Activated naive CD4-positive, alpha-beta T cell (primary cell): ENCODE measurements at places on chromosomes 13 and 19.

- DNase-seq, result no peak
Observed at GRCh38 chr13:110334256-110334655, 27.2 kb downstream of the COL4A2 start.

- no peak for DNase-seq
Observed at GRCh38 chr13:90156390-90156789, 1191.1 kb upstream of the MIR17HG start.

DNA sequence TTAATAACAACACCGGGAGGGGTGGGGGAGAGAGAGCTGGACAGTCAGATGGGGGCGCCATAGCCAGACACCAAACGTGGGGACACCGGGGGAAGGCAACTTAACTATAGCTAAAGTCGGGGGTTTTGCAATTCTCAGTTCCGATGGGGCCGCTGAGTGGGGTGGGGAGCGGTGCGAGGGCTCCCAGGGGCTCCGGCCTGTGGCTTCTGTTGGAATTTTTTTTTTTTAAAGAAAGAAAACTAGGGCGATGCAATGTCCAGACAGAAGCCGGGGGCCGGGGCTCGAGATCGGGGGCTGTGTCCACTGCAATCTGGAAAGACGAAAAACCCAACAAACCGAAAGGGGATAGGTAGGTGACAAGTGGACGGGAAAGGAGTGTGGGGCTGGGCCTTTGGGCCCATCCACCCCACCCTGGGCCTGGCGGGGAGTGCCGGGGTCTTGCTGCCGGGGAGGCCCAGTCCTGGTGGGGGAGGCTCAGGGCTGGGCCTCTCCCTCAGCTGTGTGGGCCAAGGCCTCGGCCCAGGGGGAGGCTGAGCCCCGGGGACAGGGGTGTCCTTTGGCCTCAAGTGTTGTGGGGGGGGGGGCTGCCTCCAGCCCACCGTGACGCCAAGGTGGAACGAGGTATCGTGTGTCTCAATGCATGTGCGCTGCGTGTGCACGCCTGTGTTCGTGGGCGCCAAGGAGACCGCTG lies 17.3 kb downstream of the PRKCSH start:
- no peak for DNase-seq

- no peak for DNase-seq
Observed at GRCh38 chr19:29610213-29610573, 4.1 kb downstream of the POP4 start.

DNA sequence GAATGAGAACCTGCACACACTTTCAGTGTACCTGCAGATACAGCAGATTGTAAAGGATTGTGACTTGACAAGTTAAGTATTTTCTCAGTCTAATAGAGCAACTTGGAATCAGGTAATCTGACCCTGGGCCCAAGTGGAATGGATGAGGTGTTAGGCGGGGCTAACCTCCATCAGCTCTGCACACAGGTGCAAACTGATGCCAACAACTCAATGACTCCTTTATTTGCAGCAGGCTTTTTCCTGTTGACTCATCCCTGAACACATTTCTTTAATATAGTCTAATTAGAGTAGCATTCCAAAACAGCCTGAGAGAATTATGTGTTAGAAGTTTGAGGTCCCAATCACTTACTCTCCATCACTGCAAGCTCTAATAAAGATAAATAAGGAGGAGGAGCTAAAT lies 48.8 kb downstream of the TPT1 start:
- DNase-seq, result no peak

DNA sequence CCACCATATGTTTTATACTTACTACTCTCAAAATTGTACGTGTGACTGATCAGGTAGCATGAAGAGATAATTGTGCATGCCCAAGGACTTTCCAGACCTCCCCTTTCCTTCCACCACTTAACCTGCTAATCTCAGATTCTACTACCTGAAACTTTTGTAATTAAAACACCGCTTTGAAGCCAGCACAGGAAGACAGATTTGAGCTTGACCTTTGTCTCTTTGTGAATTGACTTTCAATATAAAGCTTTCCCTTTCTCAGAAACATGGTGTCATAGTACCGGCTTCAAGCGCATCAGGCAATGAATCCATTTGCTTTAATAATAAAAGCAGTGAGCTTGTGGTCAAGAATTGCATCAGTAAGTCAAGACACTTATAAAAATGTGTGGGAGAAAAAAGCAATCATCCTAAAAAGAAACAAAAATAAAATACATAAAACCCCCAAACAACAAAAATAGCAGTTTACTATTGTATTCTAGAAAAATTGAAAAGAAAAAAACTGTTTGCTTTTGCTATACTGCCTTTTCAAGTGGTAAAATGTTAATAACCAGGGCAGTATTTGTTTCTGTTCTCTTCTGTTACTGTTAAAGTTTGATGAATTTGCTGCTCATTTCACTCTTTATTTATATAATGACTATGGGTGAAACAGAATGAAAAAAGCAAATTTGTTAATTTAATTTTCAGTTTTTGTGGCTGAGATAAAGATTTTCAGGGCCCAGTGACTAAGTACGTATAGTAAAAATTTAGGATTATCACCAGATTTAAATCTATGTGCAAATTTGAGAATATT lies 2075.3 kb downstream of the PCDH9 start:
- DNase-seq, result no peak

GRCh38 chr13:102484329-102484728 lies 82.5 kb upstream of the FGF14 start:
- no peak for DNase-seq

DNA sequence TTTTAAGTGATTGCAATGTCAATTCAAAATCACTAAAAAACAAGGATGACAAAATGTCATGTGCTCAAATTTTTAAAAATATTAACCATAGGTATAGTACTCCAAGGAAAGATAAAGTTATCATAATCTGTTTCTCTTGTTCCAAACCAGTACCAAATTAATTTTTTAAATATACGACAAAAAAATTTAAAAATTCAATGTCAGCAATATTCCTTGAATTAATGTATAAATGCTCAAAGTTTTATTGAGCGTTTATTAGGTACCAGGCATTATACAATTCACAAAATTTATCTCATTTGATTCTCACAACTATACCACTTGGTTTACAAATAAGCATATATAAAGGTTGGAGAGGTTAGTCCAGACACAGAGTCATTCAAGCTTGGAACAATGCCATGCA lies 64.7 kb downstream of the MYCBP2 start:
- DNase-seq, result no peak

DNA sequence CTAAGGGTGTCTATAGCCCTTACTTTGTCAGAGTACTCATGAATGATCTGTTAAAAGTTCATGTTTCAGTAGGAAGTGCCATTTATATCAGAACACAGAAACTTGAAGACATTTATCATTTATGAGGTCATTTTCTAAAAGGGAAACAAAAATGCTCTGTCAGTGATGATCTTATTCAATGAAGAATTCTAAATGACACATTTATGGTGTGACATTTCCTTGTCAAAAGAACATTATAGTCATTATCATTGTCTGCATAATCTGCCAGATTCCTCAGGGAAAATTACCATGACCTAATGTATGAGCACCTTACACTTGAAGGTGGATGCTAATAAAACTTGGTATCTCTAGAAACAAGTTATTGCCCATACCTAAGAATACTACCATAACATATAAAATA lies 853.8 kb upstream of the SLITRK6 start:
- DNase-seq, result no peak

- DNase-seq, result no peak
Observed at GRCh38 chr13:26221399-26221720, 754 bp downstream of the RNF6 start.

GRCh38 chr13:112854321-112854720 lies 114.7 kb upstream of the MCF2L start:
- DNase-seq, result no peak

GRCh38 chr19:571566-571974 lies 826 bp upstream of the BSG start:
- no peak for DNase-seq

DNA sequence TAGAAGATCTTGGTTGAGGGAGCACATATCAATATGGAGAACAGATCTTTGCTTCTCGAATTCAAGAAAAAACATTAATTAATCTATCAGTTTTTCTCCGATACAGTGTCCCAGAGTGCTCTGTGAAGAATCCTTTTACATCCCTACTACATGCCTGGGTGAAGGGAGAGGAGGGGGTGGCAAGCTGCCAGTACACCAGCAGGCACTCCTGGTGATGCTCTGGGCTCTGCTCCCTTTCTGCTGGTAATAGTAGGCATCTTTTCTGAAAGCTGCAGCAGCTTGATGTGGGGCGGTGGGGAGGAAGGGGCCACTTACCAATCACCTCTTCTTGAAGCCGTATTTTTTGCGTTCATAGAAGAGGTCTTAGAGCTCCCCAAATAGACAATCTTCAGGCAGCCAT lies 30.7 kb downstream of the PBX4 start:
- no peak for DNase-seq

- no peak for DNase-seq
Observed at GRCh38 chr13:30453727-30454126, 12.0 kb downstream of the HMGB1 start.

DNA sequence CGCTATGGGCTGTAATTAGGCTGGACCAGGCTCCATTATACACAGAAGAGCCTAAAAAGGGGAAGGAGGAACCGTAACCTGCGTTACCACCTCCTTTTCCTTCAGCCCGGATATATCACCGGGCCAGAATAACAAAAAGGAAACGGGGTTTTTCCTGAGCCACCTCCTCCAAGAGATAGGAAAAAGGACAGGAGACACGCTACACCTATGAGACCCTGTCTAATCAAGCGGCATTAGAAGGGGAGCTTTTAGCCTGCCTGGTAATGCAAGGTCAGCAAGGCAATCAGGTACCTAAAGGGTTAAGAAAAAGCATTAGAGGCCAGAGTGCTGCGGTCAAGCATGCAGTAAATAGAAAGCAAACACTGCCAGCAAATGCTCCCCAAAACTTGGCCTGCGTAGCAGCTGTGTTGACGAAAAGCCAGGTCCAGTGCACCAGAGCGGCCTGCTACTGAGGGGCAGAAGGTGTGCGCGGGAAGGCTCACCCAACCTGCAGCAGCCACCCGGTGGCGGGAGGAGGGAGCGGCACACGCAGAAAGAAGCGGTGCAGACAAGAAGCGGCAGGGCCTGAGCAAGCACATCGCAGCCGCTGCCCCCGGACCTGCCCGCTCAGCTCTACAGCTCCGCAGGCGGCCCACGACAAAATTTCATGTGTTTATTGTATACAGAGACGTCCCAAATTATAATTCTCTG lies 1466.1 kb downstream of the UQCRFS1 start:
- DNase-seq, result no peak

DNA sequence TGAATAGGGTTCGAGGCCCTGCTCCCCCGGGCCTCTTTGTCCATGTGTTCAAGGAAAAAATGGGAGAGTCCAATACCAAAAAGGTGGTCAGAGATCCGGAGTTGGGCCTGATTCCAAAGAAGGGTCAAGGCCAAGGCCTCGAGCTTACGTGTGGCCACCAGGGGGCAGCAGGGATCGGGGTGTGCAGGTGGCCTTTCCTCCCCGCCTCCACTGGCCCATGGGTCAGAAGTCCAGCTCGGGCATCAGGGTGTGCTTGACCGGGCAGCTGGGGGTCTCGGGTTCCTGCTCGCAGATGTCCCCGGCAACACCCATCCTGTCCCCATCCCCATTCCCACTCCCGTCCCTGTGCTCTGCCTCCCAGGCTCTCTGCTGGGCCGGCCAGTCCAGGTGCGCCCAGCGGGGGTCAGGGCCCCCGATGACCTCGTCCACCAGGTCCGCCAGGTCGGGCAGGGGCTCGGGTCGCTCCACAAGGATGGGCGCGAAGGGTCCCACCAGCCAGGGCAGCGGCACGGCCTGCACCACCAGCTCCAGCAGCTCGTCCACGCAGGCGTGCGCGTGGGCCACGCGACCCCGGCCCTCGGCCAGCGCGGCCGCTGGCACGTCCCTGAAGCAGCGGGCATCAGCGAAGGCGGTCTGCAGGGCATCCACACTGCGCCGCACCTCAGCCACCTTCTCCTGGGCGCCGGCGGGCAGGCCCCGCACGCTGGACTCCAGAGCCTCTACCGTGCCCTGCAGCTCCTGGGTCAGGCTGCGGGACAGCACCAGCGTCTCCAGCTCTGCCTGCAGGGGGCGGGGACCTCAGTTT lies 5.2 kb upstream of the PLIN4 start:
- no peak for DNase-seq

- peak; percentile 34 for DNase-seq
Observed at GRCh38 chr19:13100031-13100588, 2.5 kb downstream of the LYL1 start.
